Activated CD4-positive, alpha-beta T cell treated with anti-CD3 and anti-CD28 coated beads for 4 hours (primary cell): ENCODE measurements at places on chromosomes 3 and 15.

GRCh38 chr15:83565553-83566159 lies 88.3 kb upstream of the ADAMTSL3 start:
- no peak for DNase-seq

GRCh38 chr15:63480441-63480821 lies 24.0 kb upstream of the USP3 start:
- no peak for DNase-seq

DNA sequence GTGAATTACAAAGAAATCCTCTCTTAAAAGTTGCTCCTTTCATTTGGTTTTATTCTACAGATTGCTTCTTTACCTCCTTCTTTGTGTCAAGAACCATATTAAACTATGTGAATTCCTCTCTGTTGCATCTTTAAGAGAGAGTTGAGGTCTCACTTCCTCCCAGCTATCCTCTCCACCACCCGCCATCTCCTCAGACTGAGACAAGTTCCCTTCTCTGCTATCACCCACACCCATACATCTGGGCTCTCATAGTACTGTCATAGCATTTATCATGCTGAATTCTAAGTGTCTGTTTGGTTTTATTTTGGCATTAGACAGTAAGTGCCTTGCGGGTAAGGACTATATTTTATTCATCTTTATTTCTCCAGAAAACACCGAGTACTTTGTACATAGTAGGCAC lies 54.2 kb downstream of the B3GALNT1 start:
- DNase-seq: no peak

- no peak for DNase-seq
These were observed 70.9 kb downstream of the IGF1R start for GRCh38 chr15:98719137-98719740.

DNA sequence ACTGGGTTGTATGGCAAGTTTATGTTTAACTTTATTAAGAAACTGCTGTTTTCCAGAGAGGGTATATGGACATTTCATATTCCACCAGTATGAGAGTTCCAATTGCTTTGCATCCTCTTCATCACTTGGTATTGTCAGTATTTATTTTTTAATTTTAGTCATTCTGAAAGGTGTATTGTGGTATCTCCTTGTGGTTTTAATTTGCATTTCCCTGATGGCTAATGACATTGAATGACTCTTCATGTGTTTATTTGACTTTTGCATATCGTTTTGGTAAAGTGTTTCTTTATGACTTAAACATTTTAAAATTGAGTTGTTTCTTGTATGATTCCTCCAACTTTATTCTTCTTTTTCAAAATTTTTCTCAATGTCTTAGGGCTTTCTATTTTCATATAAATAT lies 44.4 kb downstream of the IL1RAP start:
- no peak for DNase-seq

GRCh38 chr3:31743331-31744089 lies 210.8 kb downstream of the STT3B start:
- DNase-seq: no peak

- no peak for DNase-seq
These were observed 11.1 kb upstream of the MBNL1 start for GRCh38 chr3:152257563-152258035.

GRCh38 chr3:89312141-89312540 lies 204.7 kb downstream of the EPHA3 start:
- DNase-seq: no peak

DNA sequence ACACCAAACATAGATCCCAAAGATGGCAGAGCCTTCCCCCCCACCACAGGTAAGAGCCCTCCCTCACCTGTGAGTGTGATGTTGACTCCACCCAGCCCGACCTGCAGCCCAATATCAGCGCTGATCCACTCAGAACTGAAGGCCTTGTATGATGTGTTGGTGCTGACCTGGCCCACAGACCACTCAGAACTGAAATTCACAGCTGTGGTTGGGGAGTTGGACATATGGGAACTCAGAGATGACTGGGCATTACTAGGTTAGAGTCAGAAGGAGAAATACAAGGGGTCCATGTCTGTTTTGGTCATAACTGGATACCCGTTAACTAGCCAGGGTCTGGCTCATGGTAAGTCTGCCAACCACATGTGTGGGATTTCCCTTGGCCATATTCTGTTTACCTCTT lies 6.9 kb downstream of the DUOXA2 start:
- DNase-seq: no peak

GRCh38 chr3:123412076-123412475 lies 36.8 kb downstream of the ADCY5 start:
- DNase-seq: no peak

DNA sequence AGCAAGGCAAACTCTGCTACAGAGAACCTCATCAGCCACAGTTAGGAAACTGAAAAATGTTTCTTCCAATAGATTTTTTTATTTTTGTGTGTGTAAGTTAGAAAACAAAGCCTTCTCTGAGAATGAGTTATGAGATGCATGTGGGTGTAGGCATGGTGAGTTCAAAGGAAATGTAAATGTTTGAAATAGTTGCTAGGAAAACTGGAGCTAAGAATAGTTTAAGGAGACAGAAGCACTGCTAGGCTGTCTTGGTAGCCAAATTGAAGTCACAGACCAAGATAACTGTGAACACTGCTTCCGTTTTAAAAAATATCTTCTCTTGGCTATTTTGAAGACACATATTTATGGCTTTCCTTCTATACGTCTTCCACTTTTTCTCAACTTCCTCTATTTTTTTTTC lies 1501.2 kb upstream of the CADM2 start:
- no peak for DNase-seq

- DNase-seq: peak; percentile 25
These were observed 1.0 kb upstream of the IGF2BP2 start for GRCh38 chr3:185825639-185826481.

- no peak for DNase-seq
These were observed 132.2 kb upstream of the TBC1D5 start for GRCh38 chr3:17874636-17875035.

- no peak for DNase-seq
These were observed 5.7 kb downstream of the PTH1R start for GRCh38 chr3:46883054-46883829.

DNA sequence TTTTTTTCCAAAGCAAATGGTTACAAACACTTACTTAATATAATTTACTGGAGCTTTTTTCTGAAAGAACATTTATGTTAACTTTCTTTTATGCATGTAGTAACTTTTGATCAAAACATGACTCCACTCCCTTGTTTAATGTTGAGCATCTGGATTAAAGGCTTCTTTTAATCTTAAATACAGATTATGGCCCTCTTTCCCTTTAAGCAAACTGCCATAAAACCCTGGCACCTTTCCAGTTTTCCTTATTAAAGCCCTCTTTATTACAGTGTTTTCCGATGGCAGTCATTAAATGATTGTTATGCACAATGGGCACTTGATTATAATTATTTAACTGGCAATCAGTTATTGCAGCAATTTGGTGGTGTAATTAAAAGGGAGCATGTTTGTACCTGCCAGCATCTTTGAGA lies 167.0 kb downstream of the VGLL4 start:
- DNase-seq: no peak

GRCh38 chr3:38054499-38055001 lies 15.5 kb downstream of the DLEC1 start:
- DNase-seq: no peak

DNA sequence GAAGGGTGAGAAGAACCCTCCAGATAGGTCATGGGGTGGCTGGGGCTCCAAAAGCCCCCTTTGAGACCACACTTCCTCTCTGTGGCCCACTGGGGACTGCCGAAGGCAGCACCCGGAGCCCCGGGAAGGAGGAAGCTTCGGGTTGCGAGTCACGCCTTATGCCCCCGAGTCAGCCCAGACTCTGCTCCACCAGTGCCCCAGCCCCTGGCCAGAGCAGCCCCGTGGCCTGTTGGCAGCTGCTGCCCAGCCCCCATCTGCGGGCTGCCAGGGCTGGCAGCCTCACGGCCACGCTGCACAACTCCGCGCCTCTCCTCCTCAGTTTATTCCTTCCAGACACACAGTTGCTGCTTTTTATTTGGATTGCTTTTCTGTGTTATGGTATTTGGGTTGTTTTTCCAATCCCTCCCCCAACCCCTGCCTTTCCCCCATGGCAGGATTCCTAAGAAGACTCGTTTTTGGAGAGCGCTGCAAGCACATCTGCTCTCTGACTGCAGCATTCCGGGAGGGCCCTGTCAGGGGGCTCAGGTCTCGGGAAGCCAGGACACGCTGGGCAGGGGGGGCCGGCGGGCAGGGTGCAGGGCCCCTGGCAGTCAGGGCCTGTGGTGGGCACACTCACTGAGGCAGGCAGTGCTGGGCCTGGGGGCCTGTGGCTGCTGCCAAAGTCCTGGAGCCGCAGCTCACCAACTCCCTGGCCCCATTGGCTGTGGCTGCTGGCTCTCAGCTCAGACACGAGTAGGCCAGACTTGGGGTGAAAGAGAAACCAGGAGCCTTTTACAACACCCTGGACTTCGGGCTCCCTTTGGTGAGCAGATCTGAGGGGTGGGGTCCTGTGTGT lies 20.2 kb downstream of the MAGEF1 start:
- no peak for DNase-seq

DNA sequence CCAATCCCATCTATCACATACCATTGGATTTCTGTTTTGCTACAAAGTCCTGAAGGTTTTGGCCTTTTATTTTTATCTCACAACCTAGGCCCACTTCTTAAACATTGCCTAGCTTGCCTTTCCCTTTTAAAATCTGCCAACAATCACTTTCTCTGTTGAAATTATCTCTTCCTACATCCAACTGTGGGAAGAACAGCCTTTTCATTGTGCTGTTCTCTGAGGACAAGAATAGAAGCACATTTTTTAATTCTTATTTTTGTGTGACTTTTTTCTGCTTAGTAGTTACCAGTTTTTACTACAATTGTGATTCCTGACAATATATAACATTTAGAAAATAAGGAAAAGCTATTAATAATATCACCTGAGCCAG lies 159.2 kb downstream of the CNTN6 start:
- no peak for DNase-seq

DNA sequence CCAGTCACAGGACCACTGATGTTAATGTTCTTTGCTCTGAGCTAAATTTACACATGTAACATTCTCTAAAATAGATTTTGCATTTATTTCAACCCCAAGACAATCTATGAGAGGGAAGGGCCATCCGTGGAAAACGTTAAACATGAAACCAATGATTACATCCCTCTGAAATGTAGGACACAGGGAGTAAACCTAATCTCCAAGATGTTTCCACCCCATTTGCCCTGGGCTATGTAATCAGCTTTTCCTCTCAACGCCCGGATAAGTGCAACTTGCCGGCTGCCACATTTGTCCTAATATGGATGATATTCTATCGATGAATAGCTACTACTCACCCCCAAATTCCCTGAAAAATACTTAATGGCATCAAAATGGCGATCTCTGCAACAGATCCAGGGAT lies 6.4 kb upstream of the FMN1 start:
- DNase-seq: no peak

- DNase-seq: no peak
These were observed 36.6 kb downstream of the DMXL2 start for GRCh38 chr15:51585986-51586385.

DNA sequence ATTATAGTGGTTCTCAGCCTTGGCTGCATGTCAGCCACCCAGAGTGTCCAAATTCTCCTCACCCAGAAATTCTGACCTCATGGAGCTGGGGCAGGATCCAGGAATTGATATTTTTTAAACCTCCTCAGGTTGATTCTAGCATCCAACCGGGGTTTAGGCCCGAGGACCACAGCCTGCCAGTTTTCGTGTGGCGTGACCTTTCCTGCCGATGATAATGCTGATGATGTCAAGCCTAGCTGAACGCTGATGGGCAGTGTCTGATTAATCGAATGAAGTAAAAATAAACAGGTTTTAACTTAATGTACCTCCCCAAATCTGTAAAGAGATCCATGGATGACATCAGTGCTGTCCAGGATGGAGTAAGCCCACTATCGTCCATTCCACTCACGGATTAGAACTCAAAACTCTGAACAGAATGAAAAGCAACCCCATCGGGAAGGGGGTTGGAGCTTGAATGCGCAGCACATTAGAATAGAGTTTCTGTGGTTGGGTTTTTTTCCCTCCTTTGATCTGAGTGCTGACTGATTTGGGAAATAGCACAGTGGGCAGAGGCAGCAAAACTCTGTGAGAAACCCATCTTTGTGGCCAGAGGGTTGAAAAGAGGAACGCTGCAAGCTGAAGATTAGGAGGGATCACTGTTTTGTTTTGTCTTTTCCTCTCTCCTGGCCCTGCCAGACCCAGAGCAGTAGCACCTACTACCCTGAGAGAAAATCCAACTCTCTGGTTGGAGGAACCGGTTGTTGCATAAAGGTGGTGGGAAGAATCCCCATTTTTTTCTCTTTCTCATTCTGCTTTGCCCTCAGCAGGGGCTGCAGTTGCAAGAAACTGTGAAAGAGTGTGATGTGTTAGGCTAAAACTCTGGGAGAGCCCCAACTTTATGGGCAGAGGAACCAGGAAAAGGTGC lies 153.9 kb downstream of the APBA2 start:
- no peak for DNase-seq

GRCh38 chr3:124360155-124360554 lies 368.2 kb upstream of the ROPN1 start:
- DNase-seq: no peak

GRCh38 chr3:32595323-32595722 lies 24.7 kb upstream of the DYNC1LI1 start:
- no peak for DNase-seq

DNA sequence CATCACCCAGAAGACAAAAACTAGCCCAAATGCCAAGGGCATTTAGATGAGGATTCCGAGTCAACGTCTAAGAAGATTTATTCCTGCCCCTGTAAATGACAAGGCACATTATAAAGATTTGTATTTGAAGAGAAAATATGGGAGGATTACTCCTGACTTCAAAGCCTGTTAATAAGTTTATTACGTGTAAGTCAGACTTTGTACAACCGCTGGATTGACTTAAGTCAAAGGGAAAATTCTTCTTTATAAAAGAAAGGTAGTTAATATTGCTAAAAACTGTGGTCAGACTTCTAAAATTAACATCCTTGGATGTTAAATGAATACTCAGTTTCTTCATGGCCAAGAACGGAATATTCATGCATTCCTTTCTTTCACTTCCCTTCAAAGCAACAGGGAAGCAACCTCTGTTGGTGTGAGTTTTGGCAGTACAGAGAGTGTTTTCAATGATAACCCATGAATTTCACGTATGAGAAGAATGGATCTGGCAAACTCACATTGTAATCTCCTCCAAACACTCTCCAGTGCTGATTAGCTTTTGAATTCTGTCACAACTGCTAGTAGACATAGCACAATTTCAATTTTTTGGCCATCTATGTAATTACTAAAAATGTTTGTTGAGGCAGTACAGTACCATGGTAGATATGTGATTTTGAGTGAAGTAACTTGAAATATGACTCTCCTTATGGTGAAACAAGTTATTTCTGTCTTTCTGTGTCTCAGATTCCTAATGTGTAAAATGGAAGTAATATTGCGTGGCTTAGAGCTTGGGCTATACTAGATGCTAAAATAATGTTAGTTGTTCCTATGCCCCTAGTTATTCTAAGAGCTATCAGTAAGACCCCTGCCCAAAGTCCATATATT lies 62.0 kb downstream of the PLD1 start:
- no peak for DNase-seq
